ENCODE measurements at places on chromosomes 16 and 17. TPM values are rescaled to one million over a fixed set of nuclear protein-coding genes. Genes with fewer than 3 reads are reported as not detected.

DNA sequence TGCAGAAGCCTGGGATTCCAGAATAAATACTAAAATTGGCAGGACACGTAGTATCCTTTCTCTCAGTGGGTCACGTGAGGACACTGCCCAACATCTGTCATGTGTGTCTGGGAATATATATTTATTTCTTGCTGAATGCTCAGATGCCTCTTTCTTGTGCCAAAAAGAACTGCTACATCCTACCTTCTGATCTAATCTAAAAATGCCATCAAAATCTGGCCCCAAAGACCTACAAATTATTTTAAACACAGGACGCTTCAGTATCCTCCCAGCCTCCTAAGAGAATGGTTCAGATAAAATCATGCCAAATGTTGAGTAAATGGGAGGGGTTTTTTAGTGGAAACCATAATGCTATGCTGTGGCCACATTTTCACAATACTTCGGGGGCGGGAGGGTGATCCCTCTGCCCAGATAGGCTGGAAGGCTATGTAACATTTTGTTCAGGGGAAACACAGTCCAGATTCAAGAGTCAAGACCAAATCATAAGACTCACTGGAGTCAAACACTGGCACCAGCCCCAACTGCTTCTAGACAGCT lies 22.9 kb upstream of the CORO6 start:
- DNase-seq: no peak

GRCh38 chr16:79928142-79928873 lies 327.8 kb upstream of the MAF start:
- DNase-seq: no peak

DNA sequence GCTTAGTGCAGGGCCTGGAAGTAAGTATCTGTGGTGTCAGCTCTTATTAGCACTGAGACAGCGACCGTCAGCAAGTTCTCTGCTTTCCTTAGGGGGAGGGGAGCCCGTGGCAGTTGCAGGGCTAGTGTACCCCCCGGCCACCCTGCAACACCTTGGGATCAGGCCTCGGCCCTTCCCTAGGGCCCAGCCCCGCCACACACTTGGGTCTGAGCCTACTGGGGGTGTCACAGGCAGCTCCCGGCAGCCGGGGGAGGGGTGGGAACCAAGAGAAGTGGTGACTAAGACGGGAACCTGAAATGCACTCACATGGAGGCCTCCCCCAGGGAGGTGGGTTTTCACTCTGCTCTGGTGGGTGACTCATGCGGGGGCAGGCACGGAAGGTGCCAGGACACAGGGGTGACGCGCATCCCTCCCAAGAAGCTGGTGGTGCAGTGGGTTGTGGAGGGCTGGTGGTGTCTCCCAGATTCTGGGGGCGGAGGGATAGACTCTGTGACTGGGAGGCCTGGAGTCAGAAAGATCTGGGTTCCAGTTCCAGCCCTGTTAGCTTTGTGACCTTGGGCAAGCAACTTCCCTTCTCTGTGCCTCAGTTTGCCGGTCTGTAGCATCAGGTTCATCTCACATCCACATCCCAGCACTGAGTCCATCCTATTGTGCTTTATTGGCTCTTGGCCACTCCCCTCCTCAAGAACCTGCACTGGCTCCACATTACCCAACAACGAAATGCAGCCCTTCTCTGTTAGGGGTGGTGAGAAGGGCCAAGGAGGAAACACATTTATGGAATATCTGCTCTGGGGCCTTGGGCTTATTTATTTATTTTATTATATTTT lies 44.5 kb downstream of the LAT start:
- peak; percentile 94 for DNase-seq

Gene GRB7
- 1.9 TPM for total RNA-seq

DNA sequence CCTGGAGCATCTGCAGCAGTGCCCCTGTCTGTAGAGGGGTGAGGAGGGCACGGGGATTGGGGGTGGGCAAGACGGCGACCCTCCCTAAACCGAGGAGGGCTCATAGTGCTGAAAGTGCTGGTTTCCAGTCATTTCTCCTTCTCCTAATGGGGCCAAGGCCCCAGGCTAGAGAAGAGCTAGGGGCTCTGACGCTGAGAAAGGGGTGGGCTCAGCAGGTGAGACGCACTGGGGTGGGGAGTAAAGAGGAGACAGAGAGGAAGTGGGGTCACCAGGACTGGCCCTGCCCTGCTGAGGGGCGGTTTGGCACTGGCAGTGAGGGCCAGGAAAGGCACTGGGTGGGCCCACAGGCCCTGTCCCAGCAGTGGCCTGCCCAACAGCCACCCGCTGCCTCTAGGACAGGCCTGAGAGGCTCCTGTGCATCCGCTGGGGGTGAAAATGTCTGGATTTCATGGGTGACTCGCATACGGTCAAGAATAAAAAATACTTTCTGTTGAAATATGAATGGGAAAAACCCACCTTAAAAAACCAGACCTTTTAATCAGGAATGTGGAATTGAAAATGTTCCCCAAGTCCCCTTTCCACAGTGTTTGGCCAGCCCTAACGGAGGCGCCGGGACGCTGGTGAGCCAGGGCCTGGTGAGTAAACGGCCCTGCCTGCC lies 122.4 kb upstream of the SMURF2 start:
- no peak for DNase-seq

Gene RHBDL3
- 0.04 TPM for total RNA-seq

- no peak for DNase-seq
Measured at GRCh38 chr16:55435387-55435786, 43.6 kb upstream of the MMP2 start.

DNA sequence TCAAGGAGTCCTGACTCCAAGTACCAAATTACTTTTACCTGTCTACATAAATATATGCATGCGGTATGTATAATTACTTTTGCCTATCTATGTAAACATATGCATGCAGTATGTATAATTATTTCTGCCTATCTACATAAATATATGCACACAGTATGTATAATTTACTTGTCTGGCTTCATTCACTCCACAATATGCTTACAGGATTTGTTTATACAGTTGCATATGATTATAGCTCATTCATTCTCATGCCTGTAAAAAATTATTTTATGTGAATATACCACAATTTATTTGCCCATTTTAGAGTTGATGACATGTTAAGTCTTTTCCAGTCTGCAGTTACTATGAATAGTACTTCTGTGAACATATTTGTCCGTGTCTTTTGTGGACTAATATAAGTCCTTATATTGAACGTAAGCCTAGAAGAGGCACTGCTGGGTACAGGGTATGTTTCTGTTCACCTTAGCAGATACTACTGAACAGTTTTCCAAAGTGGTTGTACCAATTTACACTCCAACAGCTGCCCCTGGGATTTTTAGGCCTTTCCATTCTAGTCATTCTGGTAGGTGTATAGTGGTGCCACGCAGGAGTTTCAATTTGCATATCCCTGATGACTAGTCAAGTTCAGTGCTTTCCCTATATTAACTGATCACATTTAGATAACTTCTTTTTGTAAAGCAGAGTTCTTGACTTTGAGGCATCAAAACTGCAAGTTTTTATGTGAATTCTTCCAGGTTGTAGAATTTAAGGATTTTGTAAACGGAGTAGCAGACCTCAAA lies 47.0 kb downstream of the MARVELD3 start:
- DNase-seq: no peak

GRCh38 chr17:74605361-74605760 lies 13.3 kb upstream of the CD300LD start:
- DNase-seq: no peak

GRCh38 chr16:74474416-74474815 lies 53.1 kb upstream of the CLEC18B start:
- DNase-seq: no peak

Gene SEC14L1
- total RNA-seq: 25.5 TPM

DNA sequence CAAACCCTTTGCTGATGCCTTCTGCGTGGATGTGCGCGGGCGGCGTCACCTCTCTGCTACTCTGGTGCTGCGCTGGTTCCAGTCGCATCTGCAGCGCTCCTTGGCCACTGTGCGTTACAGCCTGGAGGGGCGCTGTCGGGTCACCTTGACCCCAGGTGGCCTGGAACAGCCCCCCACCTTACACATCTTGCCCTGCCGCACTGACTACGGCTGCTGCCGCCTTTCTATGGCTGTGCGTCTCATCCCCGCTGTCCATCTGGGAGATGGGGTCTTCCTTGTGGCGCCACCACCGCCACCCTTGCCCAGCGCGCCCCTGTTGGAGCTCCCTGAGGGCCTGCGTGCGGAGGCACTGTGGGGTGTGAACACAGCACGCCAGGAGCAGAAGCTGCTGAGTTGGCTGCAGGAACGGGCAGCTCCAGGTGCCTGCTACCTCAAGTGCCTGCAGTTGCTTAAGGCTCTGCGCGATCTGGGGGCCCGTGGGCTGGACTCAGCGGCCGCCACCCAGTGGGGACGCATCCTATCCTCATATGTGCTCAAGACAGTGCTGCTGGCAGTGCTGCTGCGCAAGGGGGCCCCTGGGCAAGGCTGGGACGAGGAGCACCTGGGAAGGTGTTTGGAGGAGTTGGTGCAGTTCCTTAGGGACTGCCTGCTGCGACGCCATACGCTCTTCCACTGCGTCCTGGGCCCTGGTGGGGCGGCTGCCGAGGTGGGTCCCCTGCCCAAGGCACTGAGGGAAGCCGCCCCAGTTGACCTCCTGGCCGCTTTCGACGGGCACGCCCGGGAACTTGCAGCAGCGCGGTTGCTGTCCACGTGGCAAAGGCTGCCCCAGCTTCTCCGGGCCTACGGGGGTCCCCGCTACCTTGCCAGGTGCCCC lies 1.6 kb downstream of the ITPRIPL2 start:
- DNase-seq: no peak

Data from cardiac muscle cell (in vitro differentiated cells and primary cell).